ENCODE measurements at places on chromosomes 16 and 17.
A peak's percentile ranks its signal among the peaks of the same experiment; 100 is the strongest.

- H3K4me3 ChIP-seq: no peak overlapping the region
- peaks cover 8% of the 10 kb centered on the region for H3K27me3 ChIP-seq
- no peak for DNase-seq
- no peaks in the 10 kb centered on the region for H3K4me1 ChIP-seq
Measured at GRCh38 chr17:280216-280615, 72.4 kb downstream of the RPH3AL start.

- H3K36me3 ChIP-seq: no peaks in the 10 kb centered on the region
- DNase-seq: no peak
- H3K4me1 ChIP-seq: no peaks in the 10 kb centered on the region
- H3K27me3 ChIP-seq: peaks cover 25% of the 10 kb centered on the region
- H3K4me3 ChIP-seq: no peak overlapping the region
Measured at GRCh38 chr16:66304961-66305360, 61.5 kb upstream of the CDH5 start.

DNA sequence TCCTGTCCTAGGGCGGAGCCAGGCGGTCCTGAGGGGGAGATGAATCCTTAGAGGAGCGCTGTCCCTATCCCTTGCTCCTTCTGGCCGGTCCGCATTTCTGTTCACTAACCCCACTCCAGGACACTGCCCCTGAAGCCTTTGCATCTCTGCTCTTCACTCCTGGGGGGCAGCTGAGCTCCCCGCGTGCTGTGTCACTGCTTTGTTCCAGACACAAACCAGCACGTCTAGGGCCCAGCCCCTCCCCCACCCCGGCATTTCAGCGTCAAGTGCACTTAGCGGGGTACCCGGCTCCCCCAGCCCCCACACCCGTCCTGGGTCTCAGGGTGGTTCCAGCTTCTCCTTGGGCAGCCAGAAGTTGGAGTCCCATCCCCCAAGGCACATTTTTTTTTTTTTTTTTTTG, 8.9 kb downstream of the CORO6 start:
- H3K4me1 ChIP-seq: peaks cover 32% of the 10 kb centered on the region
- H3K36me3 ChIP-seq: no peaks in the 10 kb centered on the region
- H3K27ac ChIP-seq: no peak overlapping the region
- H3K4me3 ChIP-seq: no peak overlapping the region
- DNase-seq: no peak

- no peaks in the 10 kb centered on the region for H3K27me3 ChIP-seq
- H3K27ac ChIP-seq: peak overlapping the region; percentile 66
- H3K4me1 ChIP-seq: peaks cover 17% of the 10 kb centered on the region
- no peaks in the 10 kb centered on the region for H3K36me3 ChIP-seq
Measured at GRCh38 chr16:89581861-89582563, 6.5 kb downstream of the CPNE7 start.

GRCh38 chr17:13197586-13197985, 179.8 kb upstream of the ELAC2 start:
- H3K27me3 ChIP-seq: peaks cover 2% of the 10 kb centered on the region
- no peaks in the 10 kb centered on the region for H3K4me1 ChIP-seq
- H3K36me3 ChIP-seq: no peaks in the 10 kb centered on the region
- H3K4me3 ChIP-seq: no peak overlapping the region
- no peak overlapping the region for H3K27ac ChIP-seq
- DNase-seq: no peak

DNA sequence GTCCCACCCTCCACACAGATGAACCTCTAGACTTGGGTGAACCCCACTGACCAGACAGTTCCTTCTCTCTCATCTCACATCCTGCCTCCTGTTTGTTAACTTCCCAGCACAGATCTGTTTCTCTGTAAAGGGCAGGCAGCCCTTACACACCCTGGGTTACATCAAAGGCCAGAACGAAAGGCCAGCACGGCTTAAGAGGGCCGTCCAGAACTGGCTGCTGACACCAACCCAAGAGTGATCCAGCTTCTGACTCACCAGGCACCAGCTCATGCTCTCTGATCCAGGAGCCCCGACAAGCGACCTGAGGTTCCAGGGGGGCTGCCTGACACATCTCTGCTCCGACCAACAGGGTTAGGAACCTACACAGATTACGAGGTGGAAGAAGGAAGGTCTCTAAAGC, 86.9 kb downstream of the MRM3 start:
- H3K4me1 ChIP-seq: peaks cover 23% of the 10 kb centered on the region
- DNase-seq: peak; percentile 55
- H3K27ac ChIP-seq: peak overlapping the region; percentile 70
- no peaks in the 10 kb centered on the region for H3K36me3 ChIP-seq
- H3K4me3 ChIP-seq: no peak overlapping the region

DNA sequence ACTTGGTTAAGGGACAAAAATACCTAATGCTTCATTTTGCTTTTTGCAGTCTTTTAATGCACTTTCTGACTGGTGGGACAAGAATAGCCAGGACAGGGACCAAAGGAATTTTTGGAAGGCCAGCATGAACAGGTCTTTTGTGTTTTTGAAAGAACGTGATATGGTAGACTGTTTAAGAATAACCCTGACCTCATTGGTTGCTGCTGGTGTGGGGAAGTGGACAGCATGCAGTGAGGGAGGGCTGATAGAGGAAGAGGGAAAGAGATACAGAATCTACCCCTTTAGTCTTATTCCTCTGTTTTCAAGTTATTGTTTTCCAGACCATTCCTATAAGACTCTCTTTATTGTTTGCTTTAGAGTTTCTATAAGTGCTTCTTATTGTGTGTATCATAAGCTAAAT, 816.2 kb downstream of the CDH11 start:
- peaks cover 2% of the 10 kb centered on the region for H3K27me3 ChIP-seq
- H3K36me3 ChIP-seq: no peaks in the 10 kb centered on the region
- no peak overlapping the region for H3K4me3 ChIP-seq
- no peak for DNase-seq
- H3K4me1 ChIP-seq: no peaks in the 10 kb centered on the region

DNA sequence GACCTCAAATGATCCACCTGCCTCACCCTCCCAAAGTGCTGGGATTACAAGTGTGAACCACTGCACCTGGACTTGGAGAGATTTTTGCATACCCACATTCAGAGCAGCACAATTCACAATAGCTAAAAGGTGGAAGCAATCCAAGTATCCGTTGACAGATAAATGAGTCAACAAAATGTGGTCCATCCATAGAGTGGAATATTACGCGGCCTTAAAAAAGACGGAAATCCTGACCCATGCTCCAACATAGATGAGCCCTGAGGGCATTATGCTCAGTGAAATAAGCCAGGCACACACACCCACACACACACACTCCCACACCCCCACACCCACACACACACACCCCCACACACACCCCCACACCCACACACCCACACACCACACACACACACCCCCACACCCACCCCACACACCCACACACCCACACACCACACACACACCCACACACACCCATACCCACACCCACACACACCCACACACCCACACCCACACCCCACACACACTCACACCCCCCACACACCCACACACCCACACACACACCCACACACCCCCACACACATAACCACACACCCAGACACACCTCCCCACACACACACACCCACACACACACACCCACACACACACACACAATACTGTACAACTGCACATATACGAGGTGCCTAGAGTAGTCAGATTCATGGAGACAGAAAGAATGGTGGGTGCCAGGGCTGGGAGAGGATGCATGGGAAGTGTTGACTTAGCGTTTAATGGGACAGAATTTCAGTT, 124.7 kb downstream of the FOXL1 start:
- DNase-seq: no peak
- no peaks in the 10 kb centered on the region for H3K4me1 ChIP-seq
- H3K4me3 ChIP-seq: no peak overlapping the region
- no peaks in the 10 kb centered on the region for H3K27me3 ChIP-seq
- no peaks in the 10 kb centered on the region for H3K36me3 ChIP-seq

DNA sequence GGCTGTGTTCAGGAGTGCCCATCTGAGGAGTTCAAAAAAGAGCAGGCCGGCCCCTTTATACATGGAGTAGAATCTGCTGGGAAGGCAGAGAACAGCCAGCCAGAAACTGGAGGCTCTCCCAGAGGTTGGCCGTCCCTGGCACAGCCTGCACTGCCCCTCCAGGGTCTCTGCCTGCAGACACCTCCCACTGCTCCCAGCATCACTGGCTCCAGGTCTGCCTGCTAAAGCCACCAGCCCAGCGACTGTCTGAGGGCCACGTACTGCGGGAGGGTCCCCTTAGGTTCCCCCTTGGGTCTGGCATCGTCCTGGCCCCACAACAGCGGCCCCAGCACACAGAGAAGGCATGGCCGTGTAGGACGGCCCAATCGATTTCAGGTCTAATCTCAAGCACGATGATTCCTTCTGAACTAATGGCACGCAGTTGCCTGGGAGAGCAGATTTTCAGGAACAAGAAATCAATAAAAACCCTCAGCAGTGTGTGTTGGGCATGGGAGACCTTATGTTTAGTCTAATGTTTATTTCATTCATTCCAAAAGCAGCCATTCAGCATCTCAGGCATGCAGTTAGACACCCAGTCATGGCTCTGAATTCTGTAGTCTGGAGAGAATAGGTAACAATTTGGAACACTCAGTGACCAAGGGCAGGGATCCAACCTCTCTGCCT, 95.6 kb downstream of the PGS1 start:
- no peak overlapping the region for H3K27ac ChIP-seq
- H3K27me3 ChIP-seq: peaks cover 5% of the 10 kb centered on the region
- no peaks in the 10 kb centered on the region for H3K4me1 ChIP-seq
- DNase-seq: no peak

- no peak overlapping the region for H3K4me3 ChIP-seq
- no peaks in the 10 kb centered on the region for H3K36me3 ChIP-seq
- H3K27me3 ChIP-seq: peaks cover 9% of the 10 kb centered on the region
- no peak for DNase-seq
Measured at GRCh38 chr17:79124513-79125209, 50.0 kb downstream of the ENGASE start.

GRCh38 chr17:55219934-55220333, 44.8 kb upstream of the HLF start:
- H3K4me3 ChIP-seq: no peak overlapping the region
- H3K36me3 ChIP-seq: no peaks in the 10 kb centered on the region
- no peak for DNase-seq
- H3K4me1 ChIP-seq: no peaks in the 10 kb centered on the region

GRCh38 chr16:11201498-11202259, 54.3 kb downstream of the SOCS1 start:
- no peaks in the 10 kb centered on the region for H3K36me3 ChIP-seq
- peak; percentile 88 for DNase-seq
- H3K27ac ChIP-seq: peak overlapping the region; percentile 76
- no peak overlapping the region for H3K4me3 ChIP-seq
- H3K4me1 ChIP-seq: peaks cover 29% of the 10 kb centered on the region
- peaks cover 4% of the 10 kb centered on the region for H3K27me3 ChIP-seq

DNA sequence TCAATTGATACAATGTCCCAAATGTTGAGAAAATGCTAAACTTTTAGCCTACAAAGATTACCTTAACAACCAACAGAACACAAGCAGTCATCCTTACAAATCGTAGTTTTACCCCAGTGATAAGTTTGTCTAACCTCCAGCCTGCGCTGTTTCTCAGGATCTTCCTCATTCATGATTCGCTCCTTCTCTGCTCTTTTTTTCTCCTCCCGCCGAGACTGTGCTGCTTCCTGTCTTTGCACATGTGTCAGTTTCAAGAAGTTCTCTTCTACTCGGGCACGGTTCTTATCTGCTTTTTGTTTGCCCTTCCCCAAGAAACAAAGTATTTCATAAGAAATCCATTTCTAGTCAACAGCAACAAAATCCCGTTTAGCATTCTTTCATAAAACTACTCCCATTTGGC, 10.2 kb upstream of the STRADA start:
- no peak overlapping the region for H3K27ac ChIP-seq
- DNase-seq: no peak
- H3K4me3 ChIP-seq: no peak overlapping the region
- no peaks in the 10 kb centered on the region for H3K4me1 ChIP-seq
- peaks cover 46% of the 10 kb centered on the region for H3K36me3 ChIP-seq

DNA sequence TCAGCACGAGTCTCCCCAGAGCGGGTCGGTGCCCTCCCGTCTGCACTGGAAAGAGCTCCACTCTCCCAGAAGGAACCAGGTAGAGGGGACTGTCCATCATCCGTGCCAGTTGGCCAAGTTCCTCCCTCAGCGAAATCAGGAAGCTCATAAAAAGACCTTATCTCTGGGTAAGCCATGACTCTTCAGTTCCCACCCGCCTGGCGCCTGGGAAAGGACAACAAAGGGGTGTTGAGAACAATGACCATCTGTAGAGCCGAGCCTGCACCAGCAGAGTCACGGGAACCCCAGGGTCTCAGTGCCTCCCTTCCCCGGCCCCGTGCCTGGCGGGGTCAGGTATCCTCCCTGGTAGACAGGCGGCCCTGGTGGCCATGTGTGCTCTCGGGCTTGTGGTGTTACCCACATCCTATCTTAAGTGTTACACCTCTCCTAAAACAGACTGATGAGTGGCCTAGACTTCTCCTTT, 190.7 kb downstream of the AXIN2 start:
- H3K4me1 ChIP-seq: no peaks in the 10 kb centered on the region
- no peak overlapping the region for H3K27ac ChIP-seq
- DNase-seq: no peak
- H3K36me3 ChIP-seq: no peaks in the 10 kb centered on the region

- H3K27ac ChIP-seq: no peak overlapping the region
- H3K4me3 ChIP-seq: no peak overlapping the region
- no peak for DNase-seq
- H3K36me3 ChIP-seq: no peaks in the 10 kb centered on the region
Measured at GRCh38 chr17:72332367-72332766, 211.5 kb downstream of the SOX9 start.

DNA sequence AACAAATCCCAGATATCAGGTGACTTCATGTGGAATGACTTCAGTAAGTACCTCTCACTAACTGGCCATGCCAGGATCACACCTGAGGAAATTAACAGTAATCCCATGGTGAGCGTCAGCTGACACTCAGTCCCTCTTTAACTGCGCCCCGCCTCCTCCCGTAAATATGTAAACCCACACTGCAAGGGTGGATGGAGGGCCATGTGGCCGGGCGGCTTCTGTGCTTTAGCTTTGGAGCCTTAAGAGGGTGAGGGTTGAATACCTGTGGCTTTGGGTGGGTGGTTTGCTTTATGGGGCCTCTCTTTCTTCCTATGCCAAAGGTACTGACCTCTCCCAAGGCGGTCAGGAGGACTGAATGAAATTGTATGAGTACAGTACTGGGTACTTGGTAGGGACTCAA, 141.7 kb downstream of the MRM1 start:
- H3K4me1 ChIP-seq: no peaks in the 10 kb centered on the region
- no peaks in the 10 kb centered on the region for H3K36me3 ChIP-seq
- H3K27me3 ChIP-seq: peaks cover 6% of the 10 kb centered on the region
- H3K4me3 ChIP-seq: no peak overlapping the region

DNA sequence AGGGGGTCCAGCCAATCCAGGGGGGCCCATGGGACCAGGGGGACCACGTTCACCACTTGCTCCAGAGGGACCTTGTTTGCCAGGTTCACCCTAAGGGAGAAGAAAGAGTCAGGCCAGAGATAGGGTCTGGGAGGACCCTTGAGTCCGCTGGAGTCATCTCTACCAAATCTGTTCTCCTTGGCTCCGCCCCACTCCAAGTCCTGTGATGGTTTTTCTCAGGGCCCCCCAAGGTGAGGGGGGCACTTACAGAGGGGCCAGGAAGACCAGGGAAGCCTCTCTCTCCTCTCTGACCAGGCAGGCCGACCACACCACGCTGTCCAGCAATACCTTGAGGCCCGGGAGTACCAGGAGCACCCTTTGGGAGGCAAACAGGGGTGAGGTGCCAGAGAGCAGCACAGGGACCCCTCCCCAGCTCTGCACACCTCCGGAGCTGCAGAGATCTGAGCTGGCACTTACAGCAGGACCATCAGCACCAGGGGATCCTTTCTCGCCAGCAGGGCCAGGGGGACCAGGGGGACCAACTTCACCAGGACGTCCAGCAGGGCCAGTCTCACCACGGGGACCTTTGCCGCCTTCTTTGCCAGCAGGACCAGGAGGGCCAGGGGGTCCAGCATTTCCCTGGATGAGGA, 12.4 kb downstream of the COL1A1 start:
- DNase-seq: peak; percentile 60
- H3K27me3 ChIP-seq: no peaks in the 10 kb centered on the region
- H3K27ac ChIP-seq: peak overlapping the region; percentile 79
- H3K4me1 ChIP-seq: peaks cover 74% of the 10 kb centered on the region
